ENCODE measurements at places on chromosomes 5 and 9. TPM values are rescaled to one million over a fixed set of nuclear protein-coding genes. Genes with fewer than 3 reads are reported as not detected.
A peak's percentile ranks its signal among the peaks of the same experiment; 100 is the strongest.

DNA sequence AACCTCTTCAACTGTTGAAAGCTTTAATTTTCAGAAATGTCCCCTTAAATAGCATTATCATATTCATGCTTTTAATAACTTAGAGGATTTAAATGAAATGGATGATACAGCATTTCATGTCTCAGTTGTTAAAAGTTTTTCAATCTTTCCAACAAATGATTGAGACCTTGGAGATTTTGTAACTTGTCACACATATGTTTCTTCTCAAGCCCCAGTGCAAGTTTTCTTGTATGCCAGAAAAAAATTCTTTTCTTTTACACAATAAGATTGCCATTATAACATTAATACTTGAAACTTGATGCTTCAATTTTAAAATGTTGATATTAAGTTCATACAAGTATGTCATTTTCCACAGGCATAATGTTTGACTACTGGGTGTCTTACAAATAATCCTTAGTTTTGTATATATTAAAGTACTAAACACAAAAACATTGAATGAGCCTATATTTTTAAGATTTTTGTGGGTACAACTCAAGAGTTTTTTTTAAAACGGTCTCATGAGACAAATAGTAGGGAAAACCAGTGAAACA, 124.5 kb downstream of the AGTPBP1 start:
- no peak for DNase-seq

DNA sequence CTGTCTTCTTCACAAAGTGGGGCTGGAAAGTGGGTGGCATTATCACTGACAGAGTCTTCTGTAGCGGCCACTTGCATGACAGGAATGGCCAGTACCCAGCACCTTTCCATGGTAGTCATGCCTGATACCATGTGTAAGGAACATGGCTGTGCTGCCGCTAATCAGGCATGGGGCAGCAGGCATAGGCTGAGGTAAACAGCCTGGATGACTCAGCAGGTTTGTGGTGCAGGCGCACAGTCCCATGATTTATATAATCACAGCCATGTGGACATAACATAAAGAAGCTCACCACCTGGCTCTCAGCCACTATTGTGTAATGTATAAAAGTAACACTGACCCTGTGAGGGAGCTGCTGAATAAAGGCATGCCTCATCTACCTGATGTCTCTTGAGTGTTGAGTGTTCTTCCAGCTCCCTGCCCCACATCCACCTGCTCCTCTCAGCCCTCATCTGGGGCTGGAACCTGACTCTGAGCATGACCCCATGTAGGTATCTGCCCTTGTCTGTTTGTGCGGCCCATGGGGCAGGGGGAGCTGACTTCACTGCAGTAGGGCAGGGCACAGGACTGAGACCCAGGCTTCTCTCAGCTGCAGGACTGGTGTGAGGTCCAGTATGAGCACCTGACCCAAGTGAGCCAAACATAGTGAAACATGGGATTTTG, 13.2 kb upstream of the ICE1 start:
- no peak for DNase-seq

GRCh38 chr9:128845186-128845931, 15.8 kb upstream of the SPOUT1 start:
- no peak for DNase-seq

GRCh38 chr9:83355024-83355444, 183.2 kb downstream of the FRMD3 start:
- DNase-seq = no peak

- no peak for DNase-seq
These were observed 9.6 kb downstream of the EPB41L4B start for GRCh38 chr9:109311286-109311685.

DNA sequence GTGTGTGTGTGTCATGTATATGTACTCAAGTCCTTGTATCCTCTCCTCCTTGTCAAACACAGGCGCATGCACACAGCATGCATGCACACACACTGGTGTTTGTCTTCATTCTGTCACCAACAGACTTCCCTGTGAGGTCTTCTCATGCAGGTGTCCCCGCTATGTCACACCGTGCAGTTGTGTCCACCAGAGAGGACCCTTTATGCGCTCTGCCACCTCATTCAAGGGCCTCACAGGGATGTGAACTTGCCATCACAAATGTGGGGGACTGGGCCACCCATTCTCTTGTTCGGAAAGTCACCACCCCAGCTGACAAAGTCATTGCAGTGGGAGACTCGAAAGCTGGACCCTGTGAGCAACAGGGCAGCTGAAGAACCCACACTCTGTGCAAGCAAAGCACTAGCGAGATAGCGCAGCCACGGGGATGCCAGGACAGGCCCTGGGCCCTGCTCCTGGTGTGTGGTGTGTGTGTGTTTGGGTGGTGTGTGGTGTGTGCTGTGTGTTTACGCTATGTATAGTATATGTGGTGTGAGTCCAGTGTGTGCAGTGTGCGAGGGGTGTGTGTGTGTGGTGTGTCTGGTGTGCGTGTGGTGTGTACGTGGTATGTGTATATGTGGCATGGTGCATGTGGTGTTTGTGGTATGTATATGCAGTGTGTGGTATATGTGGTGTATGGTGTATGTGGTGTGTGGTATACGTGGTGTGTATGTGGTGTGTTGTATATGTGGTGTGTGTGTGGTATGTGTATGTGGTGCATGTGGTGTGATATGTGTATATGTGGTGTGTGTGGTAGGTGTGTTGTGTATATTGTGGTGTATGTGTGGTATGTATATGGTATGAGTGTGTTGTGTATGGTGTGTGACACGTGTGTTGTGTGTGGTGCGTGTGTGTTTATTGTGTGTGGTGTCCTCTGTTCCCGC, 30.9 kb upstream of the NXNL2 start:
- no peak for DNase-seq

DNA sequence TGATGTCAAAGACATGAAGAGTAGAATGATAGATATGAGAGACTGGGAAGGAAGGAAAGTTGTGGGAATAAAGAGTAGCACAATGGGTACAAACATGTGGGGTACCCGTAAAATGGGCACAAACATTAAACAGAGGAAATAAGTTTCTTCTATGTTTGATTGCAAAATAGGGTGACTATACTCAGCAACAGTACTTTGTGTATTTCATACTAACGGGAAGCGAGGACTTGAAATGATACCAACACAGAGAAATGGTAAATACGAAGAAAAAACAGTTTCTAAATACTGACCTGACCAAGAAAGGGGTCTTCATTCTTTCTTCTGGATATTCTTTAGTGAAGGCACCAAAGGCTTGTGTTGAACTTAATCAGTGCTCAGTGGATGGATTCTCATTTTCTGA, 31.1 kb downstream of the ATP6V0E1 start:
- no peak for DNase-seq

GRCh38 chr5:169904508-169904907, 75.8 kb downstream of the INSYN2B start:
- no peak for DNase-seq

DNA sequence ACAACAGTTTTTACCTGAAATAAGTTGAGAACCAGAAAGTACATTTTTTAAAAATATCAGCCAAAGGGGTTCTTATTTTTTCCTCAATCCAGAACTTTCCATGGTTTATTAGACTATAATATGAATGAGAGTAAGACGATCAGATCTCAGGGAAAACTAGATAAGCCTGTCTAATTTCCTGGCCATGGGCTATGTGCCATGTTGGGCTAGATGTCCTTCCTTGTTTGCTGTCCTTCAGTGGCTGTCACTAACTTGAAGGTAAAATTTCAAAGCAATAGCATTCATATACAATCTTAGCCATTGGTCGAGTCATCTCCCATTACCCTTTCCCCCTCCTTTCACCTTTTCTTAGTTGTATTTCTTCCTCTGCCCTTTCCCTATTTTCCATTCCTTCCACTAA, 179.5 kb upstream of the PPP1R2B start:
- no peak for DNase-seq

GRCh38 chr5:158869092-158869491, 230.6 kb downstream of the EBF1 start:
- DNase-seq = no peak

- DNase-seq = no peak
These were observed 246.8 kb upstream of the HAPLN1 start for GRCh38 chr5:83967417-83967816.

GRCh38 chr5:127595484-127596368, 53.2 kb upstream of the CTXN3 start:
- DNase-seq = no peak

DNA sequence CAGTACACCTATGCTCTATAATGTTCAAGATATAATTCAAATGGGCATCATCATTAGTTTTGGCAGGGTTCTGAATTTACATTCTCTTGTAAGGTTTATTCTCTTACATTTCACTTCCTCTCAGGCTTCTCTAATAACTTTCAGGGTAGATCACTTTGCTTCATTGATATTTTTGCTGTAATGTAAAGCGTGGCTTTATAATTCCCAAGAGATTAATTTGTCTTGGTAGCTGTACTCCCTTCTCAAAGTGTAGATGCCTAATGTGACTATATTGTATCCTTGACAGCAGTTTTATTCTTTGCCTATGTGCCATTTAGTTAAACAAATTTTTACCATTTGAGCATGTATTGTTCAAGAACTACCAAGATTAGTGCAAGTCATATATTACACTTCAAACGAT, 889.1 kb downstream of the TAF11L14 start:
- no peak for DNase-seq

DNA sequence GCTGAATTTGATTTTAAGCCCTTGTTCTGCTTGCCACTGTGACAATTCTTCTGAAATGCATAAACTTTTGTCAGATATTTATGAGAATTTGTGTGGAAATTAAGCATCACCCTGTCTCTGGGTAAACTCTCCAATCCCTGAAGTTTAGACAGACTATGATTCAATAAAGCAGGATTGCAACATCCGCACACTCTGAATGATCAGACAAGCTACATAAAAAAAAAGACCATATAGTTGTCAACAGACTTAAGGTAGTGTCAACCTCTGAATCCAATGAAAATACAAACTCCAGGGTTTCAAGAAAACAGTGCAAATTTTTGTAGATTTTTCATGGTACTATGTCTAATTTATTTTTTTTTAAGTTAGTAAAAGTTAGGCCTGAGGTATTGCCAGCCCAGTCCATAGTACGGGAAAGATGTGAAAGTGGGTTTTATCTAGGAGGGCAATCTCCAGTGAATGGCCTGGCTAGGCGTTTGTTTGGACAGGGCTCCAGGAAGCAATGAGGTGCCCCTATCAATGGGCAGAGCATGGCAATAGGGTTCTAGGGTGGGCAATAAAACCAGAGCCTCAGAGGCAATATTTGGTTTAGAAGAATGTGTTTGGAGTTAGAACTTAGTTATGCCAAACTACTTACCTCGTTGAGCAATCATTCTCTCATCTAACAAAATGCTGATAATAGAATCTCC, 762.6 kb upstream of the SEMA6A start:
- peak; percentile 28 for DNase-seq

GRCh38 chr5:63261695-63262094, 683.1 kb downstream of the LRRC70 start:
- no peak for DNase-seq

- no peak for DNase-seq
These were observed 75.7 kb upstream of the NFIB start for GRCh38 chr9:14389657-14390056.

DNA sequence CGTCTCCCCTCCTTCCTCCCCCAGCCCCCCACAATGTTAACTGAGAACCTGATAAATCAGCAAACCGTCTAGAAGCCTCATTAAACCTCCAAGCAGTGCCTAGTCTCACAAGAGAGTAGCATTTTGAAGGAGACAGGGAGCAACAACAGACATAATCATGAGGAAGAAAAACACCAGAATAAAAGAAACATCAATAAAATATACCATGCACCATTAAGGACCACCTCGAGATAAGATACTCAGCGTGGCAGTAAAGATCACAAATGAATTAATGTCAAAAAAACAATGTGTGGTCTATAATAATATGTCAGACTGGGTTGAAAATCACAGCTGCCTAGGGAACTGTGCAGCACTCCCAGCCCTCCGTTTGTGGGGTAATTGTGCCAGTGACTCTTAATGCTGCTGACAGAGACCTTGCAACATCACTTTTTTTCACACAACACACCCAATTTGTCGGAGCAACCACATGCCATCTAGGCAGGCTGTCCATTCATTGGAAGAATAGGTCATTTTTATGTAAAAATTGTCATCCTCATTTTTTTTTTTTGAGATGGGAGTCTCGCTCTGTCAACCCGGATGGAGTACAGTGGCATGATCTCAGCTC, 450.8 kb upstream of the WWC1 start:
- no peak for DNase-seq

- no peak for DNase-seq
These were observed 183.5 kb downstream of the TRIM32 start for GRCh38 chr9:116870566-116870965.

The TNFSF15 gene
- 2.0 TPM for total RNA-seq

The WHRN gene
- 23.6 TPM for total RNA-seq

The TTC23L gene
- 0.32 TPM for total RNA-seq

The ISL1 gene
- total RNA-seq = not detected

The PCDHGA3 gene
- 1.2 TPM for total RNA-seq

The COL5A1 gene
- total RNA-seq = 8.7 TPM

The MYOT gene
- not detected for total RNA-seq

The GPX8 gene
- total RNA-seq = 4.0 TPM

The LRRC19 gene
- total RNA-seq = 93.5 TPM

The C9orf50 gene
- not detected for total RNA-seq
